ENCODE measurements at places on chromosomes 12 and 14.

DNA sequence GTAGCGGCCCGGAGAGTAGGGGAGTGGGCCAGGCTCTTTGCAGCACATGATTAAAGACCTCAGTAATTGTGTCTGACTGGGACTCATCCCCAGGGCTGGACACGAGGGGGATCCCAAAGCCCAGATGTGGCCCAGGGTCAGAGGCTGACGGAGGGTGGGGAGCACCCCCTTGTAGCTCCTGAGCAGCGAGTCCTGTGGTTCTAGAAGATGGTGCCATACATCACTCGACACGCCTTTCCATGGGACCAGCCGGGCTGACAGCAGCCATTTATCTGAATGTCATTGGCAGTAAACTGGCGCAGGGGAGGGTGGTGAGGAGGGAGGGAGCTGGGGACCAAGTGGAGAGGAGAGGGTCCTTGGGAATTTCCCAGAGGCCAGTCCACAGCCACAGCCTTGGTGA is 65.1 kb upstream of the FAM222A start:
- DNase-seq, result no peak

GRCh38 chr12:526089-526488 is 66.3 kb downstream of the B4GALNT3 start:
- no peak for DNase-seq

- DNase-seq, result no peak
Observed at GRCh38 chr14:105069871-105070759, 4.9 kb upstream of the GPR132 start.

DNA sequence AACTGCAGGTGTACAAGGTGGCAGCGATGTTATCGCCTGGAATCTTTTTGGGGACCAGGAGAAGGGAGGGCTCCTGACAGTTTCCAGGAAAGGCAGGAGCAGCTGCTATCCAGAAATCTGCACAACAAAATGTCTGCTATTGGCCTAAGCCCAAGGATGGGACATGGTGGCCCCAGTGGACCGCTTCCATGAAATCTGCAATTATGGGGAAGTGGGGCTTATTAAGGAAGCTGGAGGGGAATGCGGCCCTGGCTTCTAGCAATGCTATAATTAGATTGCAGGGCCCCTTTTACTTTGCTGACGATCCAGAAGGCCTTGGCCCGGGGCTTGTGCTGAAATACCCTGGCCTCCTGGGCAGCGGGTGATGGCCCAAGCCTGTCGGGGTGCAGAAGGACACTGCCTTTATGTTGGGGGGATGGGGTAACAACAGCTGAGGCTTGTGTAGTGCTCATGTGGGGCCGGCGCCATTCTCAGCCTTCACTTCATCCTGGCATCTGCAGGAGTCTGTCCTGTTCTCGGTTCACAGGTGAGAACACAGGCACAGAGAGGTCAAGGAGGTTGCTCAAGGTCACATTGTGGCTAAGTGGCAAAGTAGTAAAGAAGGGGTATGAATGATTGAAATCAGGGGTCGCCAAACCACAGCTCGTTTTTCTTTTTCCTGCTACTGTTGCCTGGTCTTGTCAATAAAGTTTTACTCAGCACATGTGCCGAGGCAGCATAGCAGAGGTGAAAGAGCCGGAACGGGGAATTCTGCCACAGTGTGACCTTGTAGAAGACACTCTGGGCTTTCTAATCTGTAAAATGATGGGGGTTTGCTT is 153.5 kb downstream of the RBM19 start:
- no peak for DNase-seq

DNA sequence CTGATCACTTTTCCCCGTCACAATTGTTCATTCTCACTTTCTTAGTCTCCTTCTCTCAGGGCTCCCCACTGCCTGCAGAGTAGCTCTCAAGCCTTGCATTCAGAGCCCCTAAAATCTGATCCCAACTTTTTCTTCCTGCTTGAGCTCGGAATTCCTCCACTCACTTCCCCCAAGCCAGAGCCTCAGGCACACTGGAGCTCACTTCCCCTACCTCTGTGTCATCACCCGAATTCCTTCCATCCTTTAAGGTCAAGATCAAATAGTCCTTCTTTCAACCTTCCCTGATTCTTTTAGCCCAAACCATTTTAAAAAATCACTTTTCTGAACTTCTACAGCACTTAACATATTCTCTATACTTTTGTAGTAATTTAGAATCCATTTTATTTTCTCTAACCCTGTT is 34.1 kb upstream of the ATP23 start:
- DNase-seq, result no peak

GRCh38 chr12:49288412-49288853 is 6.5 kb upstream of the PRPH start:
- peak; percentile 82 for DNase-seq
